CD8-positive, alpha-beta memory T cell (primary cell): ENCODE measurements at places on chromosomes 2 and 18. TPM values are rescaled to one million over a fixed set of nuclear protein-coding genes. Genes with fewer than 3 reads are reported as not detected.

The RPIA gene
- 69.0 TPM for total RNA-seq

The IL18RAP gene
- 4.9 TPM for total RNA-seq

The SERPINB11 gene
- total RNA-seq = not detected

The GCG gene
- not detected for total RNA-seq

The ASB18 gene
- total RNA-seq = not detected

The UGT1A9 gene
- not detected for total RNA-seq

The TRIB2 gene
- 9.4 TPM for total RNA-seq

The G6PC2 gene
- not detected for total RNA-seq
